ENCODE measurements at places on chromosomes 3 and 15.

DNA sequence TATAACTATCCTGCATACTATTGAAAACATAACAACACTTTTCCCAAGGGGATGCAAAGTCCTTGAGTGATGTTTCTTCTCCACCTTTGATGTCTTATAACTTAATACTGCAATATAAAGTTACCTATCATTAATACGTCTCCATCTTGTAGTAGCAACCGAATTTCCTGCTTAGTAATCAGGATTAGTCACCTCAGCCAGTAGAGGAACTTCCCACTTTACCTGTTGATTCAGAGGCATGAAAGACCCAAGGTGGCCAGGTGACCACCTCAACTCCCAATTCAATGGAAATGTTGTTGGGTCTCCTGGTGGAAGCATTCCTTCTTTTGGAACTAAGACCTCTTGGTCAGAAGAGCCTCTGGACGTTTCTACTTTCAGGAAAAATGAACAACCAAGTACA is 3.5 kb upstream of the TMCC1 start:
- DNase-seq: no peak

GRCh38 chr3:73378207-73378606 is 246.5 kb downstream of the PDZRN3 start:
- DNase-seq: no peak

GRCh38 chr15:62068071-62068809 is 1.5 kb downstream of the C2CD4A start:
- no peak for DNase-seq

GRCh38 chr15:57626713-57627440 is 35.2 kb downstream of the MYZAP start:
- no peak for DNase-seq

- DNase-seq: no peak
Measured at GRCh38 chr3:169060037-169060436, 603.5 kb downstream of the MECOM start.

DNA sequence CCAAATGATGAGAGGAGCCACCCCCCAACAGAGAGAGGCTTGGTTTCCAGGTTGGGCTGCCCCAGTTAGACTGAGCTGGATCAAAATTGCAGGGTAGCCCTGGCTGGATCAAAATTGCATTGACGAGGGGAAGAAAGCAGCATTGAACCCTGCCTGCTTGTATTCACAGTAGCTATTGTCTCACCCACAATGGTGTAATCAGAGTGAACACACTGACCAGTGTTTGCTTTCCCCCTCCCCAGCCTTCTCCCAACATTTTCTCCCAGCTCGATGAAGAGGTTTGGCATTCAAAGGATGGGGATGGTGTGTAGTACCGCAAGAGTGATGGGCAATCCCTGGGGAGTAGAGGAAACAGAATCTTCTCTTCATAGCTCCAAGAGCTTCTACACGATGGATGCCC is 223.8 kb downstream of the ADAMTS9 start:
- no peak for DNase-seq

GRCh38 chr3:195076981-195077610 is 193.9 kb downstream of the XXYLT1 start:
- DNase-seq: no peak

GRCh38 chr3:169478566-169479313 is 184.8 kb downstream of the MECOM start:
- no peak for DNase-seq

GRCh38 chr3:29140666-29141065 is 140.2 kb upstream of the RBMS3 start:
- no peak for DNase-seq

GRCh38 chr15:80468796-80469195 is 64.6 kb downstream of the ARNT2 start:
- no peak for DNase-seq

DNA sequence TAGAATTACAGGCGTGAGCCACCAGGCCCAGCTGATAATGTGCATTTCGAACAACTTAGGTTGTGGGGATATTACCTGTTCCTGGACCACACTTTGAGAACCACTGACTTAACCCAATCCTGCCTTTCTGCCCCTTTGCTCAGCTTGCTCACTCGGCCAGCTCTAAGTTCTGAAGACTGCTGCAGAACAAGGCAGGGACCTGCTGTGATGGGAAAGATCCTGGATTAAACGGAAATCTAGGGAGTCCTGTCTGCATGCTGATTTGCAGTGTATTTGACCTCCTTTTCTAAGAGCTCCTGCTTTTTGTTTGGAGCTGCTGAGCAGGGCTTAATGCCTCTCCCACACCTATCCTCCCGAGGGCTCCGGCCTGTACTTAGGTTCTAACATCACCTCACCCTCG is 2.9 kb downstream of the LTK start:
- DNase-seq: no peak

- DNase-seq: no peak
Measured at GRCh38 chr3:132016061-132017041, 18.5 kb downstream of the CPNE4 start.

- no peak for DNase-seq
Measured at GRCh38 chr3:6204891-6205290, 656.0 kb upstream of the GRM7 start.

DNA sequence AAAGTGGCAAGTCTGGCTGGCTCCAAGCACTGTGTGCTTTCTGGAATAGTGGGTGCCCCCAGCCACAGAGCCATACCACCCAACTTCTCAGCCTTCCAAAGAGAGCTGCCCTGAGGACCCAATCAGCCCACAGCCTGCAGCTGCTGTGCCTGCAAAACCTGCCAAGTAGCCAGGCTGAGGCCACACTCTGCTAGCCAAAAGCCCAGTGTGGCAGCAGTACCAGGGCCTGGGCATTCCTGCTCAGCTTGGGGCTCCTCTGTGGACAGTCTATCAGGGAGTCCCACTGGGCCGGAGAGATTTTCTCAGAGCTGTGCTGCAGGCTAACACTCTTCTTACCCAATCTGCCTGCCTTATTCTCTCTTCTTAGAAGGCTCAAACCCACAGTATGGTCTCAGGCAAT is 136.5 kb downstream of the TPRA1 start:
- no peak for DNase-seq

GRCh38 chr3:141462176-141462859 is 24.5 kb upstream of the RASA2 start:
- DNase-seq: peak; percentile 19

DNA sequence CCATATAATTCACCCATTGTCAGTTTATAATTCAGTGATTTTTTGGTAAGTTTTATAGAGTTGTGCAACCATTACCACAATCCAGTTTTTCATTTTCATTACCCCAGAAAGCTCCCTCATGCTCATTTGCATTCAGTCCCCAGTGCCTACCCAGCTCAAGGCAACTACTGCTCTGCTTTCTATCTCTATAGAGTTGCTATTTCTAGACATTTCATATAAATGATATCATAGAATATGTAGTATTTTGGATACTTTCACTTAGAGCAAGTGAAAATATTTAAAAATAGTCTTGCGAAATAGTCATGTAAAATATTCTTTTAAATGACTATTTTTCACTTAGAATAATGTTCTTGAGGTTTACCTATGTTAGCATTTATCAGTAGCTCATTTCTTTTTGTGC is 42.1 kb downstream of the ZNF654 start:
- no peak for DNase-seq

DNA sequence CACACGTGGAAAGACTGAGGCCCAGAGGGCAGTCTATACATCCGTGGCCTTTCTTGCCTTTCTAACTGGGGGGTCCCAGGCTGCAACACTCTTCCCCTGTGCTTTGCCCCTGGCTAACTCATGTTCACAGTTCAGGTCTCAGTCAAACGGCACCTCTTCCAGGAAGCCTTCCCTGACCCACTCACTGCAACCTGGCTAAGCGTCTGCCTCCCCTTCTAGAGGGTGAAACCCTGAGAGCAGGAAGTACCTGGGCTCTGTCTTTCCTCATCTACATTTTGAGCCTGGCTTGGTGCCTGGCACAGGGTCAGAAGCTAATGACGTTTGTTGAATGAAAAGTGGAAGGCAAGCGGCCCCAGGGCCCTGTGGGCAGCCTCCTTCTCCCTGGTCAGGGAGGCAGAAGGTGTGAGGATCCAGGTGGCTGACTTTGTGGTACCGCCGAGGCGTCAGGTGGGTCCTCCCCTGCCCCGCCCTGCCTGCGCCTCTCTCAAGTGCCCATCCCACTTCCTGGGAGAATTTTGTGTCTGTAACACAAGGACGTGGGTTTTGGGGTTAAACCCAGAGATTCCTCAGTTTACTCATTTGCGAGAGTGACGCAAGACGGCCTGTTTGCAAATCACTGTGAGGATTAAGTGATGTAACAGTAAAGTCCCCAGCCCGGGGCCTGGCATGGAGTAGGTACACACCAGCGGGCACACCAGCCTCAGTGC is 32.1 kb downstream of the DNASE1L3 start:
- DNase-seq: no peak

DNA sequence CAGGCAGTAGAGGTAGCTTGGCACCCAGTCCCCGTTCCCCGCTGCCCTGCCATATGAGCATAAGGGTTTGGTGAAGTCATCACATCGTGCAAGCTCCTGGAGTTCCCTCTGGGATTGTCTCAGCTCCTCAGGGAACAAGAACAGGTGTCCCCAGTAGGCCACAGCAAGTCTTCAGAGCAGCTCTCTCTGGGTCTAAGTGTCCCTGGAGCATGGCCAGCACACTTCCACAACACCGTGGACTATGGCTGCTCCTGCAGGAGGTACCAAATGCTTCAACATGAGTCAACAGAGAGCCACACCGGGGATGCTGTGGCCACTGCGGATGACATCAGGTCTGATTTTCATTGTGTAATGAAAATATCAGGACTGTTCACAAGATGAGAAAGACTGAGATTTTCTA is 23.1 kb downstream of the ABHD6 start:
- DNase-seq: no peak

DNA sequence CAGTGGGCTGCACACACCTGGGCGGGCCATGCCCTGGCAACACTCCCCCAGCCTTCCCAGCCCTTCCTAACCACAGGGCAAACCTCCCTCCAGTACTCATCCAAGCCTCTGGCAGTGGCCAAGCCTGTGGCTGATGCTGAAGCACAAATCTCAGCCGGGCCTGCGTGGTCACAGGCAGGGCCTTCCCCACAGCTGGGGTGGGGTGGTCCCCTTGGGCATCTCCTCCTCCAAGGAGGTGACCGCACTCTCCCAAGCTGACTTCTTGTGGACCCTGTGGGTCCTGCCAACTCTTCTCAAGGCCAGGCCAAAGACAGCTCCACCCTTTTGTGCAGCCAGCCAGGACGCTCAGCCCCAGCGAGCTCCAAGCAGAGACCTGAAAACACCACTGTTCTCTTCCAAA is 21.4 kb downstream of the GRAMD2A start:
- DNase-seq: no peak

- no peak for DNase-seq
Measured at GRCh38 chr3:80771085-80771484, 990.4 kb downstream of the GBE1 start.

DNA sequence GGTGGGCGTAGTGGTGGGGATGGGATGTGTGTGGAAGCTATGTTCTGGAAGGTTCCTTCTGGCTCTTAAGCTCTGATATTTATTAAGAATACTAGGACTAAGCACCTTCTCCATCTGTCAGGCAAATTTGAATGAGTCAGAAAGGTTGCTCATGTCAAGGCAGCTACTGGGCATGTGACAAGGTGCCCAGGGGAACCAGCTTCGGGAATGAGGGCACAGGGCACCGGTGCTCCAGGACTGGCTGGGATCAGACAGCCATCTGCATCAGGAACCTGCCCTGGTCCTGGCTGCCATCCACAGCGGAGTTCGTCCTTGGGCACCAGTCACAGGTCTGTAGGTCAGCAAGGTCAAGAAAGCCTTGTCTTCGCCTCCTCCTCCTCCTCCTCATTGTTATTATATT is 32.5 kb downstream of the CA12 start:
- DNase-seq: no peak

GRCh38 chr3:194351080-194351672 is at the start of gene CPN2:
CPN2 (minus strand) TSS chr3:194351328; CDS start chr3:194342702, 8,626 bp downstream.
- no peak for DNase-seq

DNA sequence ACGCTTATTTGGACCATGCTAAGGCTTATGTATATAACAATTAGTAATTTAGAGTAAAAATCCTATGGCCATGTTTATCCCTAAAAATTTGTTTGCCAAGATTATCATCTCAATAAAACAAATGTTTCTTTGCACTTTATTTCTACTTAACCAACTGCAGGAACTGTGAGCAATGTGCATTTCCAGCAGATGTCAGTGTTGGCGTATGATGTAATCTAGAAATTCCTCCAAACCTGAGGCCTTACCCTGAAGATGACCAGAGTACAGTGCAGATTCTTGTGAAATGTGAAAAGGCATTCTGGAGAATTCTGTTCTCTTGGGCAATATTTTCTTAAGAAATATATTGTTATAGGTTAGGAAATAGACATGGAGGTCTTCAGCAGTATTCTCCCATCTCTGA is 205.9 kb downstream of the MBNL1 start:
- DNase-seq: peak; percentile 39

GRCh38 chr15:87347806-87348515 is 908.6 kb downstream of the NTRK3 start:
- no peak for DNase-seq

DNA sequence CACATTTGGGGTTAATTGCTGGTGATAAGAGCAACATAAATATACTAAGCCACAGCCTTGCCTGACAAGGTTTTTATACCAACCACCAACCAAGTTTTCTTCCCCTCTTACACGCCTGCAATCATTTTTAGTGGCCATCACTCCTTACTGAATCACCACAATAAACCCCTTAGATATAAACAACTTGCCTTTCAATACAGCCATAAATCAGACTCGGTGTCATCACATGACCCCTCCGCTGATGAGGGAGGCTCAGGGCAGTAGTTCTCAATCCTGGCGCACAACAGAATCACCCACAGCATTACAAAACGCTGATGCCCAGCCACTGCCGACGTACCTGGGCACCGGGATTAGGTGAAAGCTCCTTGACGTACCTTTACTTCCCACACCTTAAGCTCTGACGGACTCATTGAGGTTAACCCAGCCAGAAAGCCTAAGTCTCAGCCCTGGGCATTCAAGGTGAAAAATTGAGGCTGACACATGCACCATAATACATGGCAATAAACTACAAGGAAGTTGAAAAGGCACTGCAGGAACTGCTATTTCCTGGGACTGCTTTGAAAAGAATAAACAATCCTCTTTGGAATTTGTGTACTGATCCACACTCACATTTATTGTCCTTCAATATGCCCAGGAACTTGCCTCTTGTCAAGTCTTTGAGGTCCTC is 17.1 kb downstream of the ADCY5 start:
- no peak for DNase-seq

DNA sequence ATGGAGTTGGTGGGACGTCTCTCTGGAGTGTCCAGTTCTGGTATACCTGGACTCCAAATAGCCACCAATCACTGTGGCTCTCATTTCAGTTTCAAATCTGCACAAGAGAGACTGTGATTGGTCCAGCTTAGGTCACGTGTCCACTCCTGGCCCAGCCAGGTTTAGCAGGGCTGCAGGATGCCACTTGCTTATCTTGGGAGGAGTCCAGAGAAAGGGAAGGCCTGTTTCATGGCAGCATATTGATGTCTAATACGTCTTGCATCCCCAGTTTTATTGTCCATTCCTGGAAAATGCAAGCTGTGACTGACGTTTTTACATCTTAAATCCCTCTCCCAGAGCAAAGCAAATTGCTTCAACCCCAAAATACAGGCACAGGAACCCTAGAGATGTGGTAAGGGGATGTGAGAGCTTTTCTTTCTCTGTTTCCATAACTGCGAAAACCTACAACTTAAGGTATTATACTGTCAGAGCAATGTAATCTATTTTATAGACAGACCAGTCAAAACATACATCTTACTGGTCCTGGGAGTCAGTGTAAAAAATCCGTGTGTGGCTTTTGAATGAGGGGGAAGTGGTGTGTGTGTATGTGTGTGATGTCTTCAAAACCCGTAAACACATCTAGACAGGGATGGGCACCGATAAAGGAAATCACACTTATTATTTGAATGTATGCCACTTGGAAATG is 274.4 kb downstream of the TLE3 start:
- DNase-seq: no peak

- no peak for DNase-seq
Measured at GRCh38 chr15:35329521-35329961, 216.4 kb downstream of the DPH6 start.

GRCh38 chr3:52080830-52081719 is 24.7 kb upstream of the DUSP7 start:
- DNase-seq: no peak

Measured in NCI-H526 treated with DMSO at 0.1 percent for 48 hours (cell line).